ENCODE measurements at places on chromosomes 5 and 9.
A peak's percentile ranks its signal among the peaks of the same experiment; 100 is the strongest.

DNA sequence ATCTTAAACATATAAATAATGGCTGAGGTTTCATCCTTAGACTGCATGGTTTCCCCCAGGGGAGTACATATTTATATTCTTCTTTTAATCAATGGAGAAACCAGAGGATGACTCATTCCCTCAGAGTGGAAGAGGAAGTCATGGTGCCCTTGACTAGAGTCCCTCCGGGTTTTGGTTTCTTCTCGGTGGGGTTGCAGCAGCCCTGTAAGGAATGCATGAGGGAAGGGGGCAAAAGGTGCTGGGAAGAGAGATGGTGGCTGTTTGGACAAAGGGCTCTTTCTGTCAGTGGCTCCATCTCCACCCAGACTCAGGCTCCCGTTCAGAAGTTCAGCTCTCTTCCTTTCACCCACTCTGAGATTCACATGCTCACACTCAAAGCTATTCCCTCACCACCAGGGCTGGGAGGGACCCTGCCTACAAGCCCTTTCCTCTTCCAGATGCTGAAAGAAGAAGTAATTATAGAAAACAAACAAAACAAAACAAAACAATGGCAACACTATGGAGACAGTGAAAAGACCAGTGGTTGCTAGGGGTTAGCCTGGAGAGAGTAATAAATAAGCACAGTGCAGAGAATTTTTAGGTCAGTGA is 129.8 kb upstream of the IL12B start:
- DNase-seq = peak; percentile 39

DNA sequence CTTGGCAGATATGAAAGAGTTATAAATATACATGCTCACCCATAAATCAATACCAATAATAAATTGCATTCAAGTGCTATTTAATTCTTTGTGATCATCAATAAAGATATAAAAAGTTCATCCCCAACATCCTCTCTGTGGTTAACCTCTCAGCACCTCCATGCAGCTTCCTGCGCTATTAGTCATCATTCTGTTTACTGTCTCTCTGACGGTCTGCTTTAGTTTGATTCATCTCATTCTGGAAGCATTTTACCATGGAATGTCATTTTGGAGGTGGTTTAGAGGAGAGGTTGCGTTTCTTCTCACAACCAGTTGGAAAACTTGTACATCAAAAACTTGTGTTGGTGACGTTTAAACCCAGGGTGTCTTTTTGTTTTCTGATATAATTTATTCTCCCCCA is 486.6 kb downstream of the BRINP1 start:
- no peak for DNase-seq

- DNase-seq = no peak
Observed at GRCh38 chr5:28346696-28347095, 1308.3 kb upstream of the CDH9 start.

- peak; percentile 30 for DNase-seq
Observed at GRCh38 chr5:11719888-11720481, 184.3 kb downstream of the CTNND2 start.

GRCh38 chr5:180522330-180522729 is 28.2 kb downstream of the CNOT6 start:
- no peak for DNase-seq

Measured in NCI-H1417 (cell line).